ENCODE measurements at places on chromosomes 5 and 9.

- no peak for DNase-seq
Measured at GRCh38 chr5:15585841-15586591, 86.0 kb downstream of the FBXL7 start.

GRCh38 chr5:79685627-79686026, 4.0 kb upstream of the CMYA5 start:
- no peak for DNase-seq

- DNase-seq: no peak
Measured at GRCh38 chr9:76267284-76267652, 127.0 kb downstream of the RFK start.

GRCh38 chr9:106964822-106965525, 102.0 kb downstream of the ZNF462 start:
- DNase-seq: no peak

DNA sequence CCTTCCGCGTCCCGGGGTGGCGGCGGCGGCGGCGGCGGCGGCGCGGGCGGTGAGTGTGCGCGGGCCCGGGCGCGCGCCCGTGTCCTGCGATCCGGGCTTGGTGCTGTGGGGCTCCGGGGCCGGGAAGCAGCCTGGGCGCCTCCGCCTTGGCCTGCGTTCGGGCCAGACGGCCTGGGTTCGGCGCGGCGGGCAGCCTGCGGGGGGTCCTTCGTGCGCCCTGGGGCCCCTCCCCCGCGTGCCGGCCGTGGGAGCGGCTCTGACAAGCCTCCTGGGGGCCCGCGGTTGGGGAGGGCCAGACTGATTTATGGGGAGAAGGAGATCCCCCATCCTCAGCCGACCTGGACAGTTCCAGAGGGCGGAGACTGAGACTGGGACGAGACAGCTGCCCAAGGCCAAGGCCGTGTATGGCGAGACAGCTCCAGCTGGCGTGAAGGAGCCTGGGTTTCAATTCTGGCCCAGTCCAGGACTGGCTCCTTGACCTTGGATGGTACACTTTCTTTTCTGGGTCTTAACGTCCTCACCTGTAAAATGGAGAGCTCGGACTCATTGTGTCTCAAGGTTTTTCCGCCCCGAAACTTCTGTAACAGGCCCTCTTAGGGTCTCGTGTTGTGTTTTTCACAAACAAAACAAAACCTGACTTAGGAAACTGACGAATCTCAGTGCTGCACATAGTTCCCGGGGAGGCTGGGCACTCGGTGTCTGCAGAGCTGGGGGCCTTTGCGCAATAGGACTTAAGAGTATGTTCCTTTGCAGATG, 603 bp downstream of the TMEM268 start:
- DNase-seq: peak; percentile 59

GRCh38 chr5:136518814-136519213, 153.5 kb upstream of the TRPC7 start:
- DNase-seq: no peak

DNA sequence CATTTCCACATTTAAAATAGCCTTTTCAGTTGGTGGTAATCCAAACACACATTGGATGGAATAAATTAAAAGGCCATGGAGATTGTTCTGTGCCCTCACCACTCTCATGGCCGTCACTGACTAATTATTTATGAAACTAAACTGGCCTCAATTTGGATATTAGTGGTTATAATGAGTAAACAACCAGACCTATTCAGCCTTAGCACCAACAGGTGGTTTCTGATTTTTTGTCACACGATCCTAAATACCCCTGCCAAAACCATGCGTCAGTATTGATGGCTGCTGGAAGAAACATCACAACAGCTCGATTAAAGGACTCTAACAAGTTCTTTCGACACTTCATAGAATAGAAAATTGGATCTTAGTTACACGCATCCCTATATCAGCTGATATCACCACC, 276.0 kb upstream of the DAP start:
- DNase-seq: no peak

DNA sequence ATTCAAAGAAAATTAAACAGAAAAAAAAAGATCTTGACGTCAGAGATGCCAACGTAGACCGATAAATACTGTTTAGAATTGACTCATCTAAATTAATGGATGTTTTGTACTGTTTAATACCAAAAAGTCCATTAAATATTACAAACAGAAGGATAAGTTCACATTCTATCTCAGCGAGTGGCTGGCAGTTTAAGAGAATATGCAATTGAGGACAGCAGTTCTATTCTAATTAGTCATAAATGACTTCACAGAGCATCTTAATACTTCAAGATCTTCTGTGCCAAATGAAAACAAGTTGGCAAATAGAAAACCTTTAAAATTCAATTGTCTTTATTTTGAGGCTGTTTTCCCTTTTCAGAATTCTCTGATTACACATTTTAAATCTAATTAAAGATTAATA, 326.6 kb upstream of the NREP start:
- no peak for DNase-seq

Data from left lobe of liver (tissue), 2 donors.